RWPE2 (cell line): ENCODE measurements at places on chromosomes 1 and 21.

GRCh38 chr1:162612606-162613400 lies 19.5 kb upstream of the DDR2 start:
- no peak overlapping the region for H3K4me3 ChIP-seq
- H3K4me1 ChIP-seq = no peaks in the 10 kb centered on the region
- DNase-seq = no peak
- H3K36me3 ChIP-seq = peaks cover 11% of the 10 kb centered on the region
- no peaks in the 10 kb centered on the region for H3K27me3 ChIP-seq

DNA sequence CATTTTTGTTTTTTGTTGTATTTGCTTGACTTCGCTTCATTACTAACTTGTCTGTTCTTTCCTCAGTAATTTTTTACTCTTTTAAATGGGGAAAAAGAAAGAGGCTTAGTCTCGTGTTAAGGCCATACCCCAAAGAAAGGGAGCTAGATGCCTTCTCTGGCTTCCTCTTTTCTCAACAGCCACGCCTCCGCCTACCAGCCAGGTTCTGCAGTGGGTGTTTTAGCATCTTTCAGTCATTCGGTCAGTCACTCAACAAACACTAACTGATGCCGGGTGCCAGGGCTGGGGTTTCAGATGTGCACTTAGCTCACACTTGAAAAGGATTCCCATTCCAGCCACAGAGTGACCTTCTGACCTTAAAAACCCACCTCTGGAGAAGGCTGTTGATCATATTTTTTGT lies 46.3 kb upstream of the VAV3 start:
- no peak overlapping the region for H3K27ac ChIP-seq
- H3K4me1 ChIP-seq = peaks cover 30% of the 10 kb centered on the region
- no peaks in the 10 kb centered on the region for H3K36me3 ChIP-seq
- no peak for DNase-seq
- H3K4me3 ChIP-seq = no peak overlapping the region
- no peaks in the 10 kb centered on the region for H3K27me3 ChIP-seq

DNA sequence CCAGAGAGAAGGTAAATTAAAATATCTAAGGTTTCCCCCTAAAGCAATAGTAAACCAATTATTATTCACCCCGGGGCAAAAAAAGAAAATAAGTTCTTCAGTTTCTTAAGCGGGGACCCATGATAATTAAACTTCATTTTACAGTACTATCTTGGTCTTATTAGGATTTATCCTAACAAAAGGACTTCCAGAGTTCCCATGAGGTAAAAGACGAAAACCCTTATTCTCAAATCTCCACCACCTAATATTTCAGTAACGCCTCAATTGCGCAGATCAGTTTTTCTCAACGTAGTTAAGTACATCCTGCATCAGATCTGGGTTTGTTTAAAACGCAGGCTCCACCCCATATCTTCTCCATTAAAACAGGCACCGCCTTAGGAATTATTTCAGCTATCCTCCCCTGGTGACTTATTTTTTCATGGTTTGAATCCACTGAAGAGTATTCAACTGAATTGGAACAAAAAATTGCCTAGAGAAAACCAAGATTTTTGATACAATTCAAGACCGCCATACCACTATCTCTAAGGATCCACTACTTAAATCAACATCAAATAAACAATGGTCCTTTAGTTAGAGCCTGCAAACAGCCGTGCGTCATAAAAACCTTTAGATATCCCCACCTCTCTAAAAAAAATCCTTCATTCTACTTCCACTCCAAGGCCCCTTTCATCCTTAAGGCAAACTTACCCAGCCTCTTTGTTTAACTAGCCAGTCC lies 1.7 kb downstream of the MCL1 start:
- no peaks in the 10 kb centered on the region for H3K27me3 ChIP-seq
- H3K4me1 ChIP-seq = peaks cover 40% of the 10 kb centered on the region
- DNase-seq = no peak
- H3K36me3 ChIP-seq = peaks cover 65% of the 10 kb centered on the region

- H3K36me3 ChIP-seq = no peaks in the 10 kb centered on the region
- no peaks in the 10 kb centered on the region for H3K4me1 ChIP-seq
- DNase-seq = no peak
- no peak overlapping the region for H3K27ac ChIP-seq
- H3K4me3 ChIP-seq = no peak overlapping the region
Measured at GRCh38 chr1:89425056-89425455, 61.2 kb downstream of the GBP6 start.

DNA sequence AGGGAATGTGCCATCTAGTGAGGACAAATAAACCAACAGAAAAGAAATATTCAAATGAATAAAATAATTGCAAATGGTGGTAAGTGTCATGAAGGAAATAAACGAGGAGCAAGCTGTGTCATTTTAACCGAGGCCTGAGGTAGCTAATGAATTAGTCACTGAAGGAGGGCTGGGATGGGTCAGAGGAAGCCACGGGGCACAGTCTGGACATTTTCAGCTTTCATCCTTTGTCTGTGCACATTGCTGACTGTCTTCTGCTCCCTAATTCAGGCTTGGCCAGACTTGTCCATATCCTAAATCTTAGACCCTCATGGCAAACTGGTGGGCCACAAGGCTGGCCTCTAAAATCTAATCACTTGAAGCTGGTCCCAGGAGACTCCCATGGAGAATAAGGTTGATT lies 138.4 kb downstream of the RHOU start:
- H3K27me3 ChIP-seq = no peaks in the 10 kb centered on the region
- no peaks in the 10 kb centered on the region for H3K36me3 ChIP-seq

GRCh38 chr1:27136236-27136551 lies 18.7 kb downstream of the SLC9A1 start:
- no peaks in the 10 kb centered on the region for H3K27me3 ChIP-seq
- H3K4me1 ChIP-seq = peaks cover 10% of the 10 kb centered on the region
- H3K4me3 ChIP-seq = no peak overlapping the region
- H3K27ac ChIP-seq = no peak overlapping the region
- no peak for DNase-seq
- peaks cover 45% of the 10 kb centered on the region for H3K36me3 ChIP-seq
